GM18507 (cell line): ENCODE measurements at places on chromosomes 7 and 10.

- DNase-seq = no peak
These were observed 87.9 kb upstream of the RNF148 start for GRCh38 chr7:122790591-122790990.

DNA sequence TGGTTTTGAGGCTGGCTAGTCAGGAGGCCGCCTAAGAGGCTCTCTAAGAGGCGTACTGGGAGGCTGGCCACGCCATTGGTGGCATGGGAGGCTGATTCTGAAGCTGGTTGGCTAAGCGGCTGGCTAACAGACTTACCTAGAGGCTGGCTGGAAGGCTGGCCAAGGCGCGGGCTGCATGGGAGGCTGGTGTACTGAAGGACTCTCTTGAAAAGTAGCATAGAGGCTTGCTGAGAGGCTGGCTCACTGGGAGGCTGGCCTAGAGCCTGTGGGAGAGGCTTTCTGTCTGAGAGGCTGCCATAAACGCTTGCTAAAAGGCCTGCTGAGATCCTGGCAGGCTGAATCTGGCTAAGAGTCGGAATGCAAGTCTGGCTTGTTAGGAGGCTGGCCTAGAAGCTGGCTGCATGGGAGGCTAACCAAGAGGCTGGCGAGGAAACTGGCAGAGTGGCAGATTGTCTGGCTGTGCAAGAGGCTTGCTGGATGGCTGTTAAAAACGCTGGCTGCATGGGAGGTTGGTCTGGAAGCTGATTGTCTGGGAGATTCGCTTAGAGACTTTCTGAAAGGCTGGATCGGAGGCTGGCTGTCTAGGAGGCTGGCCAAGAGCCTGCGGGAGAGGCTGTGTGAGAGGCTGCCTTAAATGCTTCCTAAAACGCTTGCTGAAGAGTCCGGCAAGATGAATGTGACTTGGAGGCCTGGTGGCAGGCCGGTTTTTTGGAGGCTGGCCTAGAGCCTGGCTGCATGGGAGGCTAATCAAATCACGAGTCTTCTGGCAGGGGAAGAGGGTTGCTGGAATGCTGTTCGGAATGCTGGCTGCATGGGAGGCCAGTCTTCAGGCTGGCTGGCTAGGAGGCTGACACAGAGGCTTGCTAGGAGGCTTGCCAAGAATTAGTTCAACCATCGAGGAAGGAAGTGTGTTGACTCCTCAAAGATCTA lies 134.2 kb downstream of the OR13A1 start:
- DNase-seq = no peak

DNA sequence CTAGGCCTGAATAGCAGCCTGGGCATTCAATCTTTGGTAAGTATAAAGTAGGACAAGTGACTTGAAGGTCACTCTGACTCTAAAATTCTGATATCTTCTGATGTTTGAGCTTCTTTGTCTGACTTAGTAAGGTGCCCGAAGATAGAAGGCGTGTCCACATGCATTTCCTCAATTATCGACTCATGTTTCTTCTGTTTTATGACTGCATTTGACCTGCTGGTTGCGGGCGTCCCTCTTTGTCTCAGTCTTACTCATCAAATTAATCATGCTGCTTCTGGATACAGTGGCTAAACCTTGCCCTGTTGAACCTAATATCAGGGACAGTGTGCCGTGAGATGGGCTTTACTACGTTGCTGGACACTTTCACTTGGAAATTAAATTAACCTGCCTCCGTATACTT lies 534.1 kb downstream of the SDK1 start:
- DNase-seq = no peak

- DNase-seq = no peak
These were observed 270.6 kb downstream of the TRIL start for GRCh38 chr7:28687537-28687936.

DNA sequence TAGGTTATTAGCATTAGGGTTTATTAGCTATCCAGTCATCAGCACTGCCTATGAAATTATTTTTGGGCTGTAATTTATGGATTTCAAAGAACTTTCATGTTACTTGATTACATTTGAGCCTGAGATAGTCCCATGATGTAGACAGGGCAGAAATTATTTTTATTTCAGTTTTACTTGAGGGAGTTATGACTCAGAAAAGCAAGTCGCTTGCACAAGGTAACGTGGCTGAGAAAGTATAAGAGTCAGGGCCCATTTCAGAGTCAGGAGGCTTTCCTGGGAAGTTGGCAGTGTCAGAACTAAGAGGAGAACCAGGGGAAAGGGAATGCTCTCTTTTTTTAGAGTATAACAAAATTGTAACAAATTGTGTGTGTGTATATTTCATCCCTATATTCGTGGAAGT lies 16.5 kb downstream of the GATA3 start:
- DNase-seq = no peak

DNA sequence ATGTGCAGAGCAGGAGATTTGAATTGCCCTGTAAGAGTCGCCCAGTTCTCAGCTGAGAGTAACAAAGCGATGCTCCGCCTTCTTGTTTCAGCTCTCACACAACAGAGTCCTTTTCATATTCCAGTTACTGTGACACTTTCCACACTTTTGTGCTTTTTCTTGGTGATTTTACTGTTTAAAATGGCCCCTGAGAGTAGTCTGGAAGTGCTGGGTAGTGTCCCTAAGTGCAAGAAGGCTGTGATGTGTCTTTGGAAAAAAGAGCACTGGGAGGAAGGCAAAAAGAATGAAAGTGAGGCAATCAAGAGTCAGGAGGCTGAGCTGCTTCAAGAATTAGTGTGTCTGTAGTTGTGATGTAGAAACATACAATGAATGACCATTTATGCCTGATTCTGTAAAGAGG lies 201.2 kb upstream of the SEMA3E start:
- DNase-seq = no peak

DNA sequence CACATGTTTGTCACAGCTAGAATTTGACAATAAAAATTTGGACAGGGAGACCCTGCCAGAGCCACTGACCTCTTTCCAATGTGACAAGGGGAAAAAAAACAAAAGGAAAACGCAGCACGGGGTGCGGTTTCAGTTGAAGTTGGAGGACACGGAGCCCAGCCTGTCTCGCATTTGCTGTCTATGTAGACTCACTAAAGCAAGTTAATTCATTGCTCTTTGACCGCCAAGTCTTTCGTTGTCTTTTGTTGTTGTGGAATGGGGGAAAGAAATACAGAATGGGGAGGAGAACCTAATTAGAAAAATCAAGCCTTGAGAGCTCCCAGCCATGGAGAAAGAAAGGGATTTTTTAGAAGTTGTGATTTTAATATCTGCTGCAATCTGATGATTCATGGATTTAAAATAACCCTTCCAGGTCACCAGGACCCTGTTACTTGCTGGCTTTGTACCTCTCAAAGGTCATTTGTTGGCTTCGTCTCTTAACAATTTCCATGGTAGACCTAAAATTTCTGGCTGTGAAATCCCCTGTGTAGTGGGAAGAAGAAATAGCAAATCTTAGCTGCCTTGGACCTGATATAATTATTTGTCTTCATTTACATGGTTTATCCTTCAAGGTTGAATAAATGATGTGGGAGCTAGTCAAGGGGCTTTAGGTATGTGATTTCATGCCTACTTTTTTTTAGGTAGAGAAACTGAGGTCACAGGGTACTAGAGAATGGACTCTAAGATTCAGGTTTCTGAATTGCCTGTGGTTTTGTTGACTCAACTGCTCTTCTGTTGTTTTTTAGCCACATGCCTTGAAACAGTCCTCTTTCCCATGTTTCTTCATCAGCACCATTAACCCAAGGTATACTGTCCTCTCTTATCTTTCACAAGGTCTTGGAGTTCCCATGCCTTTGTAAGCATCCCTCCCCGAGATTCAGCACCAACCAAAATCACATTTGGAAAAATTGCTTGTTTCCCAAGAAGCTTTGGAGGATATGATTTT lies 78.7 kb downstream of the TCF7L2 start:
- no peak for DNase-seq

GRCh38 chr7:101140339-101140699 lies 13.4 kb downstream of the SERPINE1 start:
- no peak for DNase-seq

DNA sequence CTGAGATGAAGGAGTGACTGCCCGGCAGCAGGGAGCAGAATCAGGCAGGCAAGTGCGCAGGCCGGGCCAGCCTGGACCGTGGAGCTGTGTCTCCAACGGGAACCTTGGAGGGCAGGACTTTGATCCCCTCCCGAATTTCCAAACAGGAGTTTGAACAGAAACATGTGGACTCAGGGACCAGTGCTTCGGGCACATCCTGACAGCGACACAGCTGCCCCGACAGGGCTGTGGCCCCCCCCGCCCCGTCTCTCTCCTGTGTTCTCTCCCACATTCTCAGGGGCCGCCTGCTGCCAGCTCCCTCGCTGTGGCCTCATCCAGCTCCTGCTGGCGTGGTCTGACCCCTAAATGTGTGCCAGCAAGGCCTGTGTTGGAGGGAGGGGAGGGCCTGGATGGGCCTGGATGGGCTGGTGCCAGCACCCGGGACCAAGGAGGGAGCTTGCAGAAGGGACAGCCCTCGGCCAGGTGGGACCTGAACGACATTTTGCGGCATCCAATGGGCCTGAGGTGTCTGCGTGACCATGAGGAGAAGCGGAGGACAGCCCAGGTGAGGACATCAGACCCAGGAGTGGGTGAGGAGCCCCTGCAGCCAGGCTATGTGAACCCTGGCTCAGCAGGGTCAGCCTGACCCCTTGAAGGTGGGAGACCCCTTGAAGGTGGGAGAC lies 222.9 kb downstream of the DNAJB6 start:
- no peak for DNase-seq

DNA sequence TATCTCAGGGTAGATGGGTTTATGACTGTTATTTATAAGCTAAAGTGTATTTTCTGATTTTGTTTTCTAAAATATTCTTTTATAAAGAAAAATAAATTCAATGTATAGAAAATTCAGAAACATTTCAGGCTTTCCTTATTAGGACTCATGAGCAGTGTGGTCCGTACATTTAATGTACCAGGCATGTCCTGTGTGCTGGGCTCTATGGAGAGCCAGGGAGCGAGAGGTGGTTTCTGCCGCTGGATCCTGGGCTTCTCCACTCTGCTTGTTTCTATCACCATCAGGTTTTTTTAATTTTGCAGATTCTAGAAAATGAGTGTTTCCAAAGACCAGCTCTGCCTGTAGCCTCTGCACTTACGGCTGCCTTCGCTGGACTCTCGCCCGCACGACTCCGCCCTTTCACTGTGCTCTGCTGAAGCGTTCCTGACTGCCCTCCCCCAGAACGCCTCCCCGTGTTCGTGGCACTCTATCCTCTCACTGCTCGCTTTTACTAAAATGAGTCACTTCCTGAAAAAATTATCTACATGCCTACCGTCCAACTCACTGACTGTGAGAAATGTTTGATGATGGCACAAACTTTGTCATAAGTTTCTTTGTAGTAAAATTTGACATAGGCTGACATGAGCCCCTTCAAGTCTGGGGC lies 188.5 kb downstream of the ZMYND11 start:
- DNase-seq = peak; percentile 38

DNA sequence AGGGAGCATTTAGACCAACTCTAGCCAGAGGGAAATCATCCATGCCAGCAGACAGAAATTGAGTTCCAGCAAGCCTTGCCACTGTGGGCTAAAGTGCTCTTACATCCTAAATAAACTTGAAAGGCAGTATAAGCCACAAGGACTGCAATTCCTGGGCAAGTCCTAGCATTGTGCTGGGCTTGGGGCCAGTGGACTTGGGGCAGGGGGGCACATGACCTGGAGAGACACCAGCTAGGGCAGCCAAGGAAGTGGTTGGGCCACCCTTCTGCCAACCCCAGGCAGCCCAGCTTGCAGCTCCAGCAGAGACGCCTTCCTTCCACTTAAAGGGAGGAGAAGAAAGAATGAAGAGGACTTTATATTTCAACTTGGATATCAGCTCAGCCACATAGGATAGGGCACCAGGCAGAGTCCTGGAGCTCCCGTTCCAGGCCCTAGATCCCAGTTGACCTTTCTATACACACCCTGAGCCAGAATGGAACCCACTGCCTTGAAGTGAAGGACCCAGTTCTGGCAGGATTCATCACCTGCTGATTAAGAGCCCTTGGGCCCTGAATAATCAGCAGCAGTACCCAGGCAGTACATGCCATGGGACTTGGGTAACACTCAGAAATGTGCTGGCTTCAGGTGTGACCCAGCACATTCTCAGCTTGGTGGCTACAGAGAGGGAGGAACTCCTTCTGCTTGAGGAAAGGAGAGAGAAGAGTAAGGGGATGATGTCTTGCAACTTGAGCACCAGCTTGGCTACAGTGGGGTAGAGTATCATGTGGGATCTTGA lies 153.0 kb downstream of the GNAI1 start:
- no peak for DNase-seq

GRCh38 chr10:1203216-1203615 lies 147.0 kb downstream of the WDR37 start:
- no peak for DNase-seq

GRCh38 chr7:6589151-6589828 lies 531 bp upstream of the INTS15 start:
- DNase-seq = no peak

GRCh38 chr7:1818575-1819258 lies 148.6 kb downstream of the ELFN1 start:
- no peak for DNase-seq

GRCh38 chr7:127678947-127679346 lies 27.0 kb downstream of the SND1 start:
- no peak for DNase-seq

DNA sequence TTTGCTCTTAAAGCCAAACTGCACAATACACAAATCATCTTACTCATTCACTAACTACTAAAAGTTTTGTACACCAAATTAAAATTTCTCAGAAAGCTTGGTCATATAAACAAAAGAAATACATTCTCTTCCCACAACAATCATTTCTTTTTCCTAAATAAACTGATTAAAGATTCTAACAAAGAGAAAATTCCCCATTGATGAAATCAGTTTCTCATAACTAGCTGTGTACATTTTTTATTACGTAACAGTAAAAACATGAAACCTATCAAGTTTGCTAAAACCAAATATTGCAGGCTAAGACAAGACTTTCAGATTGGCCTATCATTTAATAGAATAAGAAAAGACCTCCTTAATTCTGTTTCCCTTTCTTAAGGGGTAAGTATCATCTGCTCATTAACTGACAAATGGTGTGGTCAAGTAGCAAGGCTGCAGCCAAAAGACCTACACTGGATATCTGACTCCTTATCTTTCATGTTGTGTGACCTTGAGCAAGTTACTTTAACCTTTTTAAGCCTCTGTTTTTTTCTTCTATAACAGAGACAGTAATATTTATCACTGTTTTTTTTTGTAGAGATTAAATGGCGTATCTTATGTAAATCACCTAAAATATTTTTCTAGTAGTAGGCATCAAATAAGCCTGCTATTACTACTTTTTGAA lies 22.4 kb downstream of the NAMPT start:
- no peak for DNase-seq

DNA sequence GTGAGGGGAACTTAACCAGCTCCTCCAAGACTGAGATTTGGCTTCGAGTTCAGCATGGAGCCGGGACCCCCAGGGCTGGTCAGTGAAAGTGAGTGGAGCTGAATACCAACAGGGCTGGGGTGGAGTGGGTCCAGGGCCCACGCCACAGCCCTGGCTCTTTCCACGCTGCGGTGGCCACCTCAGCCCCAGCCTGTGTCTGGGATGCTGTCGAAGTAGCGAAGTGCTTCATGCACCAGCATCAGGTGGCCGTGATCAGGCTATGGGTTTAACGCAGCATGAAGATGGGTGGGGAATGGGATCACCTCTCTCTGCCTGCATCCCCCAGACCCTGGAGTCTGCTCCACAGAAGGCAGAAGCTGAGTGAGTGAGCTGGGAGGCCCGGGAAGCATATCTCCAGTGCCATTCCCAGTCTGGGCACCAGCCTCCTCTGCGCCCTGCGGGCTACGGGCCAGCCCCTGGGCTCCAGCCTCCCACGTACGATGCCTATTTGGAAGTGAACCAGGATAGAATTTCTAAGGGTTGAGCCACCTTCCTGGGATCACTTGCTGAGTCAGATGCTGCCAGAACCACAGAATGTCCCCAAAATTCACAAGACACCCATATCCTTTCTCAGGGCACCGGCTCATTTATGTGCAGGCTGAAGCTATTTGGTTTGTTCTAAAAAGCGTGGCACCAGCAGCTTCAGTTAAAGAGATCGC lies 131.1 kb upstream of the CHST15 start:
- no peak for DNase-seq
